CD4-positive, alpha-beta T cell treated with Interleukin-10 for 1 hour (primary cell): ENCODE measurements at places on chromosomes 6 and 20.

- peak; percentile 22 for DNase-seq
Measured at GRCh38 chr6:34132486-34133185, 13.3 kb downstream of the GRM4 start.

DNA sequence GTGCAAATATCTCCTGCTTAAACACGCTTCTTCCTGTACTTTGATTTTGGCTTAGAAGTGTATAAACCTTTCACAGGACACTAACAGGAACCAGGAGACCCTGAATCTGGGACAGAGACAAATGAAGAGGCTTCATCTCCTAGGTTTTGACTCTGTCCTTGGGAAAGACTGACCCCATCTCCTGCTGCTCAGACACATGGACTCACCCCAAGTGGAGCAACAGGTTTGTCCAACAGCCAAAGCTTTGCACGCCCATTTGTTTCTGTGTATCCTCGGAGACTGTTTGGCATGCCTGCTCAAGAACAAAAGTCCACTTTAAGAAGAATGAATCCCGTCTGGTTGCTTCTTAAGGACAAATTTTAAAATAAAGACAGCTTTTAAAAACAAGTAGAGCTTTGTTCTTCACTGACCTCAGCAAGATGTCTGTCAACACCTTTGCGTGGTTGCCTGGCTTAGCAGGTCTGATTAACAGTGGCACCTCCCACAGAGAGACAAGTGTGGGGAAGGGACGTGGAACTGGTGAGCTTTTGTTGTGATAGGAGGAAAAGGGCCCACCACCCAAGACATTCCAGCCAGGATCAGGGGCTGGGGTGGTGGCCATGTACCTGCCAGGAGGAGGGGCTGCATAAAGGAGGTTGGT is 202.6 kb downstream of the SOD2 start:
- DNase-seq, result no peak

DNA sequence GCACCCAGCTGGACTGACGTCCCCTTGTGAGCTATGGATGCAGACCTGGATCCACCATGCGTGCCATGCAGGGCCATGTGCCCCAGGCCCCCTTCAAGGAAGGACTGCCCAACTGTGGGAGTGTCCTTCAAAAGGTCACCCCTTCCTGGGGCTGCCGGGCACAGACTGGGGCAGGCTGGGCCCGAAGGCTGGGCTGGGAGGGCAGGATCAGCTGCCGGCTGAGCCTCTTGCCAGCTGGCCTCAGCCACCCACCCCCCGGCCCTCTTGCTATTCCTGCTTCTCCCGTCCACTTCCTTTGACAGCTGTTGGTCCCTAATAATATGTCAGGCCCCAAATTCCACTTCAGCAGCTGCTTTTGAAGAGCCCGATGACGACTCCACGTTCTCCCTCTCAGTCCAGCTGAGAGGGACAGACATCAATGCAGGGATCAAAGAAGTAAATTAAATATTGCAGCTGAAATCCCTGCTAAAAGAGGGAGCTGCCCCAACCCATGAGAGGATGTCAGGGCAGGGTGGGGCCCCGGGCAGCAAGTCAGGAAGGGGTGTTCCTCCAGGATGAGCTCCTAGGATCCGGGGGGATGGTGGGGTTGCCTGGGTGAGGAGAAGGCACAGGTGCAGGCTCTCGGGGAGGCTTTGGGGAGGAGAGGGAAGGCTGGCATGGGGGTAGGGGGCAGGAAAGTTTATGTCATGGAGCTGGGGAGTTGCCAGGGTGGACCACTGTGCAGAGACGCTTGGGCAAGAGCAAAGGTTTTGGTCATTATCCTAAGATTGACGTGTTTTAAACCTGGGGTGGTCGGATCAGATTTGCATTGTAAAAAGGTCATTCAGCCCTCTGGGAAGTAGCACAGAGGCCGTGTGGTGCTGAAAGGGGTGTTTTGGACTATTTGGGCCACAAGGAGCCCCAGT is 185.0 kb downstream of the ANKRD60 start:
- no peak for DNase-seq

DNA sequence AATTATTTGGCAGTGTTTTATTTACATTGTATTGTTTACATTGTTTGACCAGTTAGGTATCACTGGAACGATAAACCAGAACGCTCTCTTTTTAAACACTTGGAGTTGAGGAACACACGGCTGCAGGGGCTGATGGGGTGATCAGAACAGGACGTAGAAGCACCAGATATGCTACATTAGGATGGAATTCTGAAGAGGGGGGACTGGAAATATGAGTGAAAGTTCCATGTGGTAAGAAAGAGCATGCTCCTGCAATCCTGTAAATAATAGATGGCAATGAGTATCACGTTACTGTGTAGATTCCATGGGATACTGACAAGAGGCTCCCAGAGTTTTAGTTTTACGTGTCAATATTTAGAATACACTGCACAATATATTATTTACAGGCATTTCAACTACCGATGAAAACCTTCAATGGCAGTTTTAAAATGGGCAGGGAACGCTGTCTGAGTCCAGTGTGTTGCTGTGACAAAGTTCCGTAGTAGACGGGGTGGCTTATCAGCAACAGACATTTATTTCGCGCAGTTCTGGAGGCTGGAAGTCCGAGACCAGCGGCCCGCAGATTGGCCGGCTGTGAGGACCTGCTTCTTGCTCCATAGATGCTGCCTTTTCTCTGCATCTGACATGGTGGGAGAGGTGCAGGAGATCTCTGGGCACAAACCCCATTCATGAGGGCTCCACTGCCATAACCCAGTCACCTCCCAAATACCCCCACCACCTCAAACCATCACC is 43.1 kb downstream of the SYNJ2 start:
- DNase-seq, result no peak

- peak; percentile 74 for DNase-seq
Measured at GRCh38 chr6:134097114-134097707, 44.8 kb upstream of the SLC2A12 start.

DNA sequence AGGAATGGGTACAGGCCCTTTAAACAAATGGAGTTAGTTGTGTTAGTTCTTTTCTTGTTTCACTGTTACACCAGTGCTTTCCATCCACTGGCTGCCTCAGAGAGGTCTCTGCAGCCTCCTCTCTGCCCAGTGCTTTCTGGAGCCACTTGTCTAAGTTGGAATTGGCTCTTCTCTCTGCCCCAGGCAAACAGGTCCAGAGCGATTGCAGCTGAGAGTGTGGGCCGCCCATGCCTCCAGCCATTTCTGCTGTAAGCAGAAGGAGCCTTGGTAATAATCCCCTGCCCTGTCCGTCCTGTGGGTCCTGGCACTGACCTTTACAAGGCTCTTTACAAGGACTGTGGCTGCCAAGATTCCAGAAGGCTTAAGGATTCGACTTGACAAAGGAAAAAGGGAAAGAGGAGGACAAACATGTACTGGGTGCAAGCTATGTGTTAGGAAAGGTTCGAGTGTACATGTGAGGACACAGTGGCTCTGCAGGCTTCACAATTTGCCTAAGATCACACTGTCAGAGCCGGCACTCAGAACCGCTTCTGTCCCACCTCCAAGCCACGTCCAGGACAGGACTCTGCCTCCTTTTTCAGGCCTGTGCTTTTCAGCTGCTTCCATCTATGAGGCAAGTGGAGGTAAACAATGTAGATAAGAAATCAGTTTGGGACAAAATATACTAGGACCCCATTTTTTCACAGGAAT is 88.5 kb downstream of the POPDC3 start:
- no peak for DNase-seq

DNA sequence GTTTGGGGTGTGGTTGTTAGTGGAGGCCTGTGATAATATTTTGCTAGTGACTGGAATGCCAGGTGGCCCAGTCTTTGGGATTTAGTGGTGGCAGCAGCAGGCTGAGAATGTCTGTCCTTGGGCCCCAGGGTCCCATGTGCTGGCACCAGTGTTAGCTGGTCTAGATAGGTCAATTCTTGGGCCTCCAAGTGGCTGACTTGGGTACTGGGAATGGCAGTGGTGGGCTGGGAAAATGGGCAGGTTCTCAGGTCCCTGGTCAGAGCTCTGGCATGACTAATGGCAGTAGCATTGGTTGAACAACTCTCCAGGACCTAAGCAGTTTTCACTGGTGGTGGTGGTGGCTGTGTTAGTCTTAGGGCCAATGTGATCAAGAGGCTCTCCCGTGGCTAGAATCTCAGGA is 50.3 kb downstream of the OLIG3 start:
- no peak for DNase-seq

DNA sequence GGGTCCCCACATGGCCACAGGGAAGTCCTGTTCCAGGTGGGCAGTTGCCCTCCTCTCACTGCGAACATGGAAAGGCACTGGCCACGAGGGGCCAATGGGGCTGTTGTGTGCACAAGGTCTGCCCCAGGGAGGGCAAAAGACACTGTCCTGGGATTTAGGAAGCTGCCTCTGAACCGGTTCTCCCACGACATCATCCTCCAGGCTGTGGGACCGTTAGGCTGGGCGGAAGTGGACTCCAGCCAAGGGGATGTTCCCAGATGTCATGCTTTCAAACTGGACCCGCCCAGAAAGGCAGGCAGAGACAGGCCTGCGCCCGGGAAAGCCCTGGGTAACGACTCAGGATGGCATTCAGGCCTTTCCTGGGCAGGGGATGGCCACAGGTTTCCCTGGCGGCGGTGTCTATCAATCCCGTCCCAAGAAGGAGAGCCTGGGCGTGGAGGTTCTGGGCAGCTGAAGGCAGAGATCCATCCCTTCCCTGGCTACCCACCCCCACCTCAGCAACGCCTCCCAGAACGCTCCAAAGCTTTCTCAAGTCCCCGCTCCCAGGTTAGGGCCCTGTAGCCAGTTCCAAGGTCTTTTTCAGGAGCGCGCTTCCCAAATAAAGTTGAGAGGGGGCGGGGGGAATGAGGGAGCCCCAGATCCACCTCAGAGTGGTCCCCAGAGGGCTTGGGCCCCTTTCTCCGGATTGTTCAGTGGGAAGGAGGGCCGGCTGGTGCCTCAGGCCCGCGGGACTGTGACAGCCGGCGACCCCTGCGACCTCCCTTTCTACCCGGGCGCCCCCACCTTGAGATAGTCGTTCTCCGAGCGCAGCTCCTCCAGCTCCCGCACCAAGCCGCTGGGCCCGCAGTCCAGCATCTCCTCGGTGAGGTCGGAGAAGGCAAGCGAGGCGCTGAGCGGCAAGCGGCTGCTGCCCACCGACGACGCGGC is 13.8 kb upstream of the TLDC2 start:
- no peak for DNase-seq

- DNase-seq, result no peak
Measured at GRCh38 chr20:50115041-50115512, 2.1 kb upstream of the UBE2V1 start.

GRCh38 chr6:110950440-110950839 is 8.1 kb upstream of the GTF3C6 start:
- DNase-seq, result no peak

GRCh38 chr20:50403565-50404418 is 106.4 kb upstream of the PTPN1 start:
- DNase-seq, result no peak

DNA sequence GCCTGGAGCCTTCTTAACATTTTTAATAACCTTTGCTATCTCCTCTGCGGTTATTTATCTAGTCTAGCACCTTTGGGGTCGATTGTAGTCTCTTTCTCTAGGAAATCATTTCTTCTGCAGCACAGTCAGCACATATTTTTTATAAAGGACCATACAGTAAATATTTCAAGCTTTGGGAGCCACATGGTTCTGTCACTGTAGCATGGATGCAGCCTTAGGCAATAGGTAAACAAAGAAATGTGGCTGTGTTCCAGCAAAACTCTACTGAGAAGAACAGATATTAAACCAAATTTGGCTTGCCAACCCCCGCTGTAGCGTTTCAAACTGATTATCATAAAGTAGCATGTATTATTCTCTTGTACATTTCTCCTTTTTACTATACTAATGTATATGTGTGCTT is 95.7 kb downstream of the SLC23A2 start:
- no peak for DNase-seq

DNA sequence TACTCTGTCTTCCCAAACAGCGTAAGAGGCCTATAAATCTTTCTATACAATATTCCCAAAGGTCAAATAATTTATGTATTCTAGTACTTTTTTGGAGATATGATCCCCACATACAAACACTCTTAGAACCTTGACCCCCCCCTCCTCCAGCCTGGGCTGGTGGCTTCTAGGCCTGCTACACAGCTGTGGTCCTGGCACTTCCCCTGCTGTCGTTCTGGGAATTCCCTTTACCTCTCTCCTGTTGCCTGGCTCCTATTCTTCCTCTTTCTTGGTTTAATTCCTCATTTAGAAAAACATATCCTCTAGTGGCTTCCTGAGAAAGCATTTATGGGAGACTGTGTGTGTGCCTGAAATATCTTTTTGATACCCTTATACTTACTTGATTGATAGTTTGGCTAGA is 4.1 kb upstream of the TXLNB start:
- DNase-seq, result no peak

DNA sequence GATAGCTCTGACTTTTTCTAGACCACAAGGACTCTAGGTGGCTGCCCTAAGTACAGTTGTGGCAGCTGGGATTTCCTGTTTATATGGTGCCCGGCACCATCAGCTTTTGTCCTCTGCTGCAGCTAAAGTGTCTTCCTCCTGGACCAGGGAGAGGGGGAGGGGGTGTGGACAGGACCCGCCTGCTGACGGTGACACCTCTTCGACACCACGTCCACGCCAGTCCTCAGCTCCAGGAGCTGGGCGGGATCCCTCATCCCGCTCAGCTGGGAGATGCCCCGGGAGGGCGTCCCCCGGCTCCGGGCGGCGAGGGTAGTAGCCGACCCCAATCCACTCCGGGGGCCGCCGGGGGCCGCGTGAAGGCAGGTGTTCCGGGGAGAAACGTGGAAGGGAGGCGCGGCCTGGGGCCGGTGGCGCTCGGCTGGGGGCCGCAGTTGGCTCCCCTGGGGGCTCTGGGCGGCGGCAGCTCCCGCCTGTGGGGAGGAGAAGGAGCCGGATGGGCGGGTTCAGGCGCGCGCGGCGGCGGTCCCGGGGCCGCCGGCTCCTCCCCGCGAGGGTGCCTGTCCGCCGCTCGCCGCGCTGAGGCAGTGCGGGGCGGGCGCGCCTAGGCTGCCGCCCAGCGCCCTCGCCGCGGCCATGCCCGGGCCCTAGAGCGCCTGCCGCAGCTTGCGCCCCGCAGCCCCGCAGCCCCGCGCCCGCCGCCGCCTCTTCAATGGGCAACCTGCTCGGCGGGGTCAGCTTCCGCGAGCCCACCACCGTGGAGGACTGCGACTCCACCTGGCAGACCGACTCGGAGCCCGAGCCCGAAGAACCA is at the start of gene OGFRL1:
TSS of gene OGFRL1 (plus strand) at position 584 of the 811 bp plus-strand sequence. CDS start at position 710, 126 bp downstream.
- DNase-seq, result peak; percentile 75

- DNase-seq, result no peak
Measured at GRCh38 chr6:15447546-15448267, 201.8 kb downstream of the JARID2 start.

DNA sequence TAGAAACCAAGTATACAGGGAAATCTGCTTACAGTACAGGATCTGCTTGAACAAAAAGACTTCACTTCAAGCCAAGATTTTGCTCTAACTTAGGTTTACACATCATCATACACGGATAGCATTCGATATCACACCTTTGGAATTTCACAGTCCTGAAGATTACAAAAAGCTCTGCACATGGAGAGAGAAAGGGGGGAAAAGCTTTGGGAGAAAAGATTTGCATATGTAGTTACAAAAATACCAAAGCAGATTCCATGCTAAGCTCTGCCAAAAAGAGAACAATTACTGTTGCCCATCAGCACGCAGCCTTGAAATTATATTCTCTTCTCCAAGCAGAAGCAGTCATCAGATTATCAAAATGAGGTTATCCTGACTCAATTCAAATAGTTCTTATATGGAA is 62.0 kb downstream of the HIVEP2 start:
- no peak for DNase-seq
